ENCODE measurements at places on chromosomes 4 and X.

- no peak for DNase-seq
Measured at GRCh38 chr4:16160457-16160856, 65.8 kb downstream of the TAPT1 start.

DNA sequence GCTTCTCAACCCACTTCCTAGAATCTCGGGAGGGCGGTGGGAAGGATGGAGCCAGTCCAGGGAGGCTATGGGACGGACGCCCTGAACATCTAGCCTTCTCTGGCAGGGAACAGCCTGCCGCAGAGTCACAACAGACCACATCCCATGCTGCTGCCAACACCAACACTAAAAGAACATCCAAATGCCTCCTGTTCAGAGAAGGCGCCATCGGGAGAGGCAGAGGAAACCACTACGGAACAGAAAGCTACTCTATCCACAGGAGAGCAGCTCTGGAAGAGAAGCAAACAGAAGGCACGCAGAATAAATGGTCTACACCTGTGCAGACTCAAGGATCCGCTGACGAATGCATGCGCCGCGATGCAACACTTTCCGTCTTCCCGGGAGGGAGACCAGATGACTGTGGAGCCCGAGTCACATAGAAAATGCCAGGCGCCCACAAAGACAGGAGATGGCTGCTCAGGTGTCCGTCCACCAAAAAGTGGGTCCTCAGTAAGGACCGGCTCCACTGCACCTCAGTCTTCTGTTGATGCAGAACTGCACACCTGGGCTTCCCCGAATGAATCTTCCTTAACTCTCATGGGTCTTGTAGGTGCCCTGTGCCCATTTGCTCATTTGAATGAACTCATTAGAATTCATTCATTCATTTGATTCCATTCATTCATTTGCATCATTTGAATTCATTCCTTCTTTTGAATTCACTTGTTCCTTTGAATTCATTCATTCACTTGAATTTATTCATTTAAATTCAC is 217.5 kb downstream of the DHRSX start:
- DNase-seq: no peak

DNA sequence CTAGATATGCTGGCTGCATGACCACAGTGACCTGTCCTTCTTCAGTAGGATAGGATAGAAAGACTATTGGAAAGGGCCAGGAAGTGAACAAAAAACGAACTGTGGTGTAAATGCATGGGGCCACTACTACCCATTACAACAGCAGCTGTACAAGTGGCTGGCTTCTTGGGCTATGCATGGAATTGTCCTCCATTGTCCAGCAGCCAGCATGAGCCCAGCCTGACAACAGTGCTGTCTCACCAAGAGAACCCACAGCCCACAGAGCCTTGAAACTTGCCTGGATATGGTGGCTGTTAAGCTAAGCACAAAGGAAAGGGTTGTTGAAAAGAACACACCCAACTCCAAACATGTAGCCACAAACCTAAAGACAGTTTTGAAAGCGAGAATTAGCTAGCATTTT is 330.2 kb upstream of the F9 start:
- no peak for DNase-seq

GRCh38 chr4:144709159-144709558 is 63.2 kb downstream of the HHIP start:
- DNase-seq: no peak

GRCh38 chrX:16479206-16479869 is 170.6 kb upstream of the S100G start:
- no peak for DNase-seq

DNA sequence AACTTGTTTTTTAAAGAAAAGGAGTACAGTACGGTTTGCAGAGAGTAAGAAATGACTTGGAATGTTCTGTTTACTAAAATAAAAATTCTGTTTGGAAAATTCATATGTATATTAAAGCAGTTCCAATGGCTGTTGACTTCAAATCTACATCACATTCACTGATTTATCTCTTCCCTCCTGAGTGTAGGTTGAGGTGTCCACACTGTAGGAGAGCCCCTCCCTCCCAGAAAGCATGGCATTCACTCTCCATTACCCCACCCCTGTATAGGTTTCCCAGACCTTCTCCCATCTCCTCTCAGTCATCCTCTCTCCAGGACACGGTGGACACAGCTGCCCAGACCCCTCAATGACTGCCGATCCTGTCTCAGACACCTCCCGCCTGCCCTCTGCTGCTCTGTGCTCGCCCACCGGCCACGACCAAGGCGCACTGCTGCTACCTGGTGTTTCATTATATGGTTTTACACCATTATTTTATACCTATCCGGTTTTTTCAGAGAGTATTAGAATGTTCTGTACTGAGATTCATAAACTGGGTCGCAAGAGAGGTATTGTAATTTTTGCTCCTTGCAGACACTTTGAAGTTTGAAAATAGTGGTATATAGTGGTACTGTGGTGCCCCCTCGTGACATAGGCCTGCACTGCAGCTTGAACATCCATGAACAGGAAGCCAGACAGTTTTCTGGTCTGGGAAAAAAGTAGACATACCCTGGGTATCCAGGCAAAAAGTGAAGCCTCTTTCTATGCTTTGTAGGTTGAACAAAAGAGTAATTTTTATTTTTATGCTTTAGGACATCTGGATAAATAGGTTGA is 38.8 kb upstream of the BEX4 start:
- peak; percentile 5 for DNase-seq

GRCh38 chrX:153327561-153327960 is 6.0 kb upstream of the PNMA6F start:
- DNase-seq: no peak

- no peak for DNase-seq
Measured at GRCh38 chrX:78011846-78012245, 42.4 kb upstream of the PGAM4 start.

DNA sequence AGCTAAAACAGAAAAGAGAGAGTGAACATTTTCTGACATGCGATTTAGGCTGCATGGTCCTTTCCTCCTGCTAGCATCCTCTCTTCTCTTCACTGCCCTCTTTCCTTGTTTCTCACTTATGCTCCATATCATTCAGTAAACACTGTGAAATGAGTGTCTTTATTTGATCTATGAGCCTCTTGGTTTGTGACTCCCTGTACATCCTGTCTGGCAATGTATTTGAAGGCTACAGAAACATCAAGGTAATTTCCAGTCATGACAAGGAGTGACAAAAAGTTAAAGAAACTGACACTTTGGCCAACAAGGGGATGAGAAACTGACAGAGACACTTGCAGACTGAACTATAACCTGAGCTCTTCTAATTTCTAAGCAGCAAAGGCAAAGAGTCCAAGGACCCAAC is 8.7 kb downstream of the FTHL17 start:
- no peak for DNase-seq

DNA sequence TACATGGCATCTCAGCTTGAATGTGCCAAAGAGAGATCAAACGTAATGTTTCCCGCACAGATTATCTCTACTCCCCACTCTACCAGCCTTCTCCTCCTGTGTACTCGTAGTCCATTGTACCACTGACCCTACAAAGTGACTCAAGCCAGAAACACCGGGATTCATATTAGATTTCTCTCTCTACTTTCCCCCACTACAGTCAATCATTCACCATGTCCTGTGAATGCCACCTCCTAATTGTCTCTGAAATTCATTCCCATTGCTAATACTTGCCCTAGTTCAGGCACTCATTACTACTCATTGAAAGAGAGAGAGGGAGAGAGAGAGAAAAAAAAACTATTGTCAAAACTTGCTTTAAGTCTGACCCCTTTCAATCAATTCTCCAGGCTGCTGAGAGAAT is 78.2 kb upstream of the LHFPL1 start:
- DNase-seq: no peak

GRCh38 chr4:162523171-162523570 is 359.4 kb upstream of the FSTL5 start:
- no peak for DNase-seq

DNA sequence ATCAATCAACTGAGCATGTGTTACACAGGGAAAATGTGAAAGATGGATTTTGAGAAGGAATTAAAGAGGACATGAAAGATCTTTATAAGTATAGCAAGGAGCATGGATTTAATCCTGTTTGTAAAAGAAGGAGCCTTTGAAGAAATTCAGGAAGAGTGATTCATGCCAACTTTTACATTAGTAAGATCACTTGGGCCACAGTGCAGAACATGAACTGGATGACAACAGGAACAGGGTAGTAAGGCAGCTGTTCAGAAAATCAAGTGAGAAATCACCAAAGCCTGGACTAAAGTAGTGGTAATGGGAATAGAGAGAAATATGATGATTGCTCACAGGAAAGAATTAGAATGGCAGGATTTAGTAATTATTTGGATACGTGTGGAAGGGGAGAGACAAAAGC is 265.7 kb upstream of the PCDH7 start:
- no peak for DNase-seq

DNA sequence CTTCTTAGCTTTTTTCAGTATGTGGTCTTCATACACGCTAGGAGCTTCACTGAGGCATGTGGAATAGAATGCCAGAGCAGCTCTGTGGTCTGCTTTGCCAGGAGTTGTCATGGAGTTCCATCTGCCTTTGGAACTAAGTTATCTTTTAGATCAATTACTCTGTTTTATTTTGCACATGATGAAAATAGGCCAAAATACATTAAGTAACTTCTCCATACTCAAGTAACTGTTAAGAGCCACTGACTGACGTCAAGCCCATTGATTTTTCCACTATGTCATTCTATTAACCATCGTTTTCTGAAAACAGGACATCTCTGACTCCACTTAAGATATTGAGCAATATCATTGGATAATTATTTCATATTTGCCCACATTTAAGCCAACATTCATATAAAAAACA is 415.1 kb upstream of the MAD2L1 start:
- DNase-seq: no peak

- no peak for DNase-seq
Measured at GRCh38 chr4:142312391-142312790, 533.7 kb downstream of the INPP4B start.

- no peak for DNase-seq
Measured at GRCh38 chr4:73080789-73081188, 11.3 kb upstream of the COX18 start.

DNA sequence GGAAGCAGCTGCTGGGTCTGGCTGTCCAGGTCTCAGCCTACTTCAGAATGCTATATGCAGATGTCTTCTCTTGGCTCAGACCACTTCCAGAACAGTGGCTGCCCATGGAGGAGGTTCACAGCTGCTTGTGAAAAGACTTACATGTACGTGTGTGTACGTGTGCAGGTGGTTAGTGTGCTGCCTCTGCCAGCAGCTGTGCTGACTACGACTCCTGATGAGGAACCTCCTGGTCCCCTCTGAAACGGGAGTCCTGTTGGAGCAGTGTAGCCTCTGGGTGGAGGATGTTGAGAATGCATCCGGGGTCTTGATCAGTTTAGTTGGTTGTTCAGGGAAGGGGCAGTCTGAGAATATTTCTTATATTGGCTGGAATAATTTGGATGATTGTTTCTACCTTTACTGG is 155.9 kb upstream of the WDR1 start:
- DNase-seq: no peak

- DNase-seq: no peak
Measured at GRCh38 chr4:16720761-16721160, 177.7 kb downstream of the LDB2 start.

- no peak for DNase-seq
Measured at GRCh38 chrX:108091878-108092291, 307 bp downstream of the ATG4A start.

GRCh38 chrX:130118441-130119311 is 8.4 kb upstream of the ELF4 start:
- DNase-seq: no peak

GRCh38 chr4:65508168-65508567 is 162.1 kb downstream of the EPHA5 start:
- no peak for DNase-seq

- no peak for DNase-seq
Measured at GRCh38 chr4:40055863-40056715, 561 bp upstream of the N4BP2 start.

DNA sequence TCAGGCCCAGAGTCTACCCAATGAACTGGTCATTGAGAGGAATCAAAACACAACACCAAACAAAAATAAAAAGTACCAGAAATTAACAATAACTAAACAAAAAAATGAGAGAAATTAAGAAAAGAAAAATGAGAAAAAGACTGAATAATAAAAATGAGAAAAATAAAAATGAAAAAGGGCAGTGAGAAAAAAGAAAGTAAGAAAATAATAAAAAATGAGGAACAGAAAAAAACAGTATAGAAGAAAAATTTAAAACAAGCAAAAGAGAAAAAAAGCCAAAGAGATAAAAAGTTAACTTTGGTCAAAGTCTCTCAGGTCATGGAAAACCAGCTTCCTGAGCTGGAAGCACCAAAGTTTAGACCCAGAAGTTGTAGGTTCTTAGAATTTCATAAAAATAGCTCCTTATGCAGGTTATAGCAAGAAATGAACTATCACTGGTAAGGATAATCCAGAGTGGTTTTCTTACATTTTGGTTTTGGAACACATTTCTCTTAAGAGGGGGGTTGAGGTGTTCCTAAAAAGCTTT is 51.0 kb upstream of the WDR17 start:
- no peak for DNase-seq

DNA sequence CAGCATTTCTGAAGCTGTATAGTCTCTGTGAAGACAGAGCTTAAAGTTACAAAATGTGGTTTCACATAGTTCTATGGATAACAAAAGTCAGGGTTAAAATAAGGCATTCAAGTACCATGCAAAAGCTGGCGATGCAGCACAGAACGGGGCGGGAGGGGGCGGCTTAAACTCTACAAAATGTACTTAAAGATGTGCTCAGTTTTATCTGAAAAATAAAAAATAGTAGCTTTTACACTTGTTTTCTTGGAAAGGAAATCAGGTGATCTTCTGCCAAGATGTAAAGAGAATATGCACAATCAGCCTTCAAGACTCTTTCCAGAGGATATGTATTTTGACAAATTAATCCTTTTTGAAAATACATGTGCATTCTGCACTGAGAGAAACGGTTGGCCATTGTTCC is 301.7 kb upstream of the EMCN start:
- no peak for DNase-seq

- DNase-seq: no peak
Measured at GRCh38 chr4:40909363-40909876, 159.7 kb downstream of the NSUN7 start.

DNA sequence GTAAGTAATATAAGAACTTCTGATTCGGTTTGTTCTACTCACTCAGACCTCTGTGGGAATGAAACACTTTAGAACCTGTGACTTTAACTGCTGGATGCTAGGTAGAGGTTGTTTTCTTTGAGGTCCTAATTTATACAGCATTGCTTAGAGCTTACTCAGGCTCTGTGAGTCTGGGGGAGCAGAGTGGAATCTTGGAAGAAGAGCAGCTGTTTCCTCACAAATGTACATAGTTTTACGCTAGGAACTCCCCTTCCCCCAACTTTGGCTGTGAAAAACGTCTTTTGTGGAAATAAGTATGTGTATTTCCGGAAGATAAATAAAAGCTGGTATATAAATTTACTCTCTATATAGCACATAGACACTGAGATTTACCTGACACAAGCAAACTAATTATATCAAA is 141.4 kb downstream of the NAA11 start:
- DNase-seq: no peak

- DNase-seq: no peak
Measured at GRCh38 chr4:108031427-108032083, 41.9 kb downstream of the HADH start.

Data from GM12864 (cell line).